CD4-positive, alpha-beta T cell treated with Interleukin-1 beta for 1 hour (primary cell): ENCODE measurements at places on chromosomes 4 and X.

GRCh38 chrX:143634309-143634662 lies 1.6 kb downstream of the SLITRK4 start:
- no peak for DNase-seq

GRCh38 chr4:180558427-180558826 lies 1684.8 kb upstream of the TENM3 start:
- no peak for DNase-seq

DNA sequence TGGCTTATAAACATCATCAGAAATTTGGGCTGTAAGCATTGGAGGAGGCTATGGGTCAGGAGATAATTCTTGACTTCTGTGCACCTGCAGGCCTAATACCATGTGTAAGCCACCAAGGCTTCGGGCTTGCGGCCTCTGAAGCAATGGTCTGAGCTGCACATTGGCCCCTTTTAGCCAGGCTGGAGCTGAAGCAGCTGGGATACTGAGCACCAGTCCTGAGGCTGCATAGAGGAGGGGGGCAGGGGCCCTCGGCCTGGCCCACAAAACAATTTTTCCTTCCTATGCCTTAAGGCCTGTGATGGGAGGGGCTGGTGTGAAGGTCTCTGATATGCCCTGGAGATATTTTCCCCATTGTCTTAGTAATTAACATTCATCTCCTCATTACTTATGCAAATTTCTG lies 373.0 kb upstream of the HTR2C start:
- no peak for DNase-seq

GRCh38 chr4:140014284-140014683 lies 139.7 kb downstream of the MAML3 start:
- no peak for DNase-seq

GRCh38 chr4:151644622-151645021 lies 116.2 kb downstream of the GATB start:
- no peak for DNase-seq

DNA sequence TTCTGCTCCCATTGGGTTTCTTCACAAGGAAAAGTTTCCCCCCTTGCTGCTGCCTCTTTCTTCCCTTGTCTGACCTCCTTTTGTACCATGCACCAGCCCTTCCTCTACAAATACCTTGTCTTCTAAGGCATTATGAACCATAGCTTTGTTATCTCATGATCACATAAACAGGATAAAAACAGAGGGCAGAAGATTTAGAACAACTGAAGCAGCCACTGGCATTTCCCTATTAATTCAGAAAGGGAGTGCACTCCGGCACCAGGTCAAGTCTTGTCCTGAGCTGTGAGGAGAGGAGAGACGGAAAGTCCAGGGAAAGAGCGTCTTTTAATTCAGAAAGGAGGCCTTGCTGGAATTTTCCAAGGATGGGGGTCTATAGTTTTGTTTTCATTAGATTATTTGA lies 281.7 kb downstream of the RCHY1 start:
- DNase-seq, result no peak

DNA sequence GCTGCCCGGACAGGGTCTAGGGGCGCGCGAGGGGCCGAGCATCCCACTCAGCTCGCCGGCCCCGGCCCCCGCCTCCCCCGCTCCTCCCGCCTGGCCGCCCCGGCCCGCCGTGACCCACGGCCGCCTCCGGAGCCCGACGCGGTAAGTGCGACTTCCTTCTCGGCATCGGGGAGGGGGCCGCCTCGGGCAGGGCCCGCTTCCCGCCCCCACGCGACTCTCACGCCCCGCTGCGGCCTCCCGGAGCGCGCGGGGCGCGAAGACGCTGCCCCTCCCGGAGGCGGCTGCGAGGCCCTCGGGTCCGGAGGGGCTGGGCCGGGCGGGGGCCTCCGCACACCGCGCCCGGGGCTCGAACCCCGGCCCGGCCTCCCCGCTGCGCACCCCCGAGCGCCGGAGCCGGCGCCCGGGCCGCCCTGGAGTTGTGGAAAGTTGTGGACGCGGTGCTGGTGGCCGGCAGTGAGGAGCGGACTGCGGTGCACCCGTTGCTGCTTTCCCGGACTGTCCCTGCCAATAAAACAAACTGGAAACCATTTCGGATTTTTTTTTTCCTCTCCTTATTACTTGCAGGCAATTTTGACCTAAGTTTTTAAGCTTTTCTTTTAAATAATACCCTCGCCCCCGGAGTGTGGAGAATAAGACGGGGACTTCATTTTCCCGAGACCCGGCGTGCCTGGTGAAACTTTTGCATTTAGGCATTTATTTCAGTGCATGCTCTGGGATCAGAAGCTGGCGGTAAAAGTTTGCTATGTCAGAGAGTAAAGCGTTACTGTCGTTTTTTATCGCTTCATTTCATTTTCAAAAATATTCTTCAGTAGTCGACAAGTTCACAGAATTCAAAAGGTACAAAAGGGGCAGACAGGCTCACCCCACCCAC lies 13.0 kb upstream of the TMEM156 start:
- DNase-seq, result peak; percentile 57

GRCh38 chr4:140233791-140234696 lies 80.1 kb upstream of the MAML3 start:
- no peak for DNase-seq
